Calu3 (cell line): ENCODE measurements at places on chromosomes 7 and 10. TPM values are rescaled to one million over a fixed set of nuclear protein-coding genes. Genes with fewer than 3 reads are reported as not detected.

DNA sequence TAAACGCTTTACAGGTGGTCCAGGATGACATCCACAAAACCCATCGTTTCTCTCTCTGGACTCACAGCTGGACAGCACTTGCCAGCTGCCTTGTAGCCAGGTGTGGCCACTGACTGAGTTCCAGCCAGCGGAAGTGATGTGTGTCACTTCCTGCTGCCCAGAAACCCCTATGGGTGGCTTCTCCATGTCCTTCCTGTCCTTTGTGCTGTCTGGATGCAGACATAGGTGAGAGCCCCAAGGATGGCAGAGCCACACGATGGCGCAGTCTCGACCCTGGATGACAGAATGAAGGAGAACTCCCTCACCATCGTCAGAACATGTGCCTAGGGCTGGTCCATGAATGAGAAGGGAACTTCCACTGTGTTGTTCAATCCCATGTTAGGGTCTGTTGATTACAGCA lies 22.1 kb downstream of the NMT2 start:
- DNase-seq = no peak

GRCh38 chr10:99859585-99859984 lies 77.1 kb downstream of the ABCC2 start:
- peak; percentile 23 for DNase-seq

DNA sequence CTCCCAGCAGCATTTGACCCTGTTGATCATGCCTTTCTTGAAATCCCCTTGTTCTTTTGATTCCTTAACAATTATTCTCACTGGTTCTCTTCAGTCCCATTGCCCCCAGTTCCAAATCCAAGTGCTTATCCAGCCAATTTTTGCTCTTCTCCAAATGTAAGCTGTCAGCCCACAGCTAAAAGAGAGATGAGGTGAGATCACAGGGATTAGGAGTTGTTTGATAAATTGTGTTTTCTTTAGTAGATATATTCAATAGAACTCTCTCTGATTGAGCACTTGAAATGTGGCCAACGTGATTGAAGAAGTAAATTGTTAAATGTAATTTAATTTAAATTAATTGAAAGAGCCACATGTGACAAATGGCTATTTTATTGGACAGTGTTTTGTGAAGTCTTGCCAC lies 76.6 kb upstream of the NME8 start:
- DNase-seq = no peak

DNA sequence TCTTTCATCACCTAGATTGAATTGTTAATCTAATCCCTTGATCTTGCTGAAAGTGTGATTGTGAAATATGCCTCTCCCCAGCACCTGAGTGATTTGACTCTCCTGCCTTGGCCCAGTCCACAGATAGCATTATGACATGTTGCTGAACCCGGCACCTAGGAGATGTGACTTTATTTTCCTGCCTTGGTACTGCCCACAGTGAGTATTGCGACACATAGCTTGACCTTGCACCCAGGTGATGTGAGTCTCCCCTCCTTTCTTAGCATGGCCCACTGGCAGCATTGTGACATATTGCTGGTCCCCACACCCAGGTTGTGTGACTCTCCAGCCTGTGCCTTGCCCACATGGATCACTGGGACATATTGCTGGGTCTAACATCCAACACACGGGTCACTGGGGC lies 32.5 kb upstream of the ZNF107 start:
- DNase-seq = no peak

GRCh38 chr10:35398908-35399307 lies 62.6 kb downstream of the CCNY start:
- no peak for DNase-seq

VENTX gene
- total RNA-seq = not detected in 2 replicates

FAM237B gene
- total RNA-seq = not detected in 2 replicates

BUB3 gene
- 112 and 113 TPM in 2 replicates for total RNA-seq

GRB10 gene
- total RNA-seq = 86.2 and 90.6 TPM in 2 replicates

FKBP6 gene
- not detected in 2 replicates for total RNA-seq

CLEC5A gene
- not detected in 2 replicates for total RNA-seq
